Mucosa of gallbladder (tissue), 1 donor: ENCODE measurements at places on chromosomes 12 and 14.

DNA sequence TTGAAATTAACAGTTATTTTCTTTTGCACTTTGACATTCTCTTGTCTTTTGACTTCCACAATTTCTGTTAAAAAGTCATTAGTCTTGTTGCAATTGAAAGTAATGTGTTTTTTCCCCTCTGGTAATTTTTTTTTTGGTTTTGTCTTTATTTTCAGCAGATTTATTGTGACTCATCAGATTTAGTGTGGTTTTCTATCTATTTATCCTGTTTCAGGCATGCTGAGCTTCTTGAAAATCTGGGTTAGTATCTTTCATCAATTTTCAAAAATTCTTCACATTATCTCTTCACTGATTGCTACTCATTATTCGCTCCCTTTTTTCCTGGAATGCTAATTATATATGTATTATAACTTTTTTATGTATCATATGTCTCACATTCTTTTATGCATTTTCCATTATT is 15.3 kb upstream of the NTF3 start:
- no peak for DNase-seq

DNA sequence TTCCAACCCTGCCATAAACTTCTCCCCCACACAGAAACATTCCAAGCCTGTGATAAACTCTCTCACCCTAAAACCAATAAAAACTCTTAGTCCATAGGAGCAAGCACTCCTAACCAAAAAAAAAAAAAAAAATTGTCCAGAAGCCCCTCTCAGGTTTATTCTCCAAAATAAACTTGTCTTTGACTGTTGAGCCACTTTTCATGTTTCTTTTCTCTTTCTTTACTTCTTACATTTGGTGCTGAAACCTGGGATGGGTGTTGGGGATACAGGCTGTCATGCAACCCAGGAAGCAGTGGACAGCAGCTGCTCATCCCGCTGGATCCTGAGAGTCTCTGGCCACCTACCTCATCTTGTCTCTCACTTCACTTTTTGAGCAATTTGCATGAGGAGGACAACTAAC is 2.0 kb upstream of the ADAM20 start:
- no peak for DNase-seq

GRCh38 chr12:29023436-29024076 is 125.5 kb upstream of the FAR2 start:
- no peak for DNase-seq

DNA sequence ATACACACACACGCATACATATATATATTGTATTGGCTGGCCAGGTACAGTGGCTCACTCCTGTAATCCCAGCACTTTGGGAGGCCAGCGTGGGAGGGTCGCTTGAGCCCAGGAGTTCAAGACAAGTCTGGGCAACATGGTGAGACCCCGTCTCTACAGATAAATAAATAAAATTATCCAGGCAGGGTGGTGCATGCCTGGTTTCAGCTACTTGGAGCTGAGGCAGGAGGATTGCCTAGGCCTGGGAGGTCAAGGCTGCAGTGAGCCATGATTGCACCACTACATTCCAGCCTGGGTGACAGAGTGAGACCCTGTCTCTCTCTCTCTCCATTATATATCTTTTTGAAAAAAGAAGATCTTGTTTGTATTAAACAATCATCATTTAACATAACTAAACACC is 4.6 kb upstream of the SYNE3 start:
- no peak for DNase-seq

GRCh38 chr14:92675976-92676375 is 72.5 kb downstream of the LGMN start:
- DNase-seq, result no peak

- DNase-seq, result no peak
Observed at GRCh38 chr12:113645603-113646002, 173.9 kb upstream of the LHX5 start.

- no peak for DNase-seq
Observed at GRCh38 chr12:111410431-111411184, 4.9 kb downstream of the SH2B3 start.

- no peak for DNase-seq
Observed at GRCh38 chr12:109766251-109766778, 52.7 kb downstream of the FAM222A start.
